Upper lobe of left lung (tissue), 6 donors: ENCODE measurements at places on chromosomes 11 and 22. TPM values are rescaled to one million over a fixed set of nuclear protein-coding genes. Genes with fewer than 3 reads are reported as not detected.

GRCh38 chr11:125626288-125626950, 1.5 kb downstream of the CHEK1 start:
- DNase-seq = peak; percentile 82

- no peak for DNase-seq
Observed at GRCh38 chr11:123457187-123457770, 27.2 kb downstream of the GRAMD1B start.

- peak; percentile 10 for DNase-seq
Observed at GRCh38 chr22:48779661-48780596, 1047.7 kb downstream of the BRD1 start.

- no peak for DNase-seq
Observed at GRCh38 chr11:130383344-130384211, 44.8 kb downstream of the ADAMTS8 start.

DNA sequence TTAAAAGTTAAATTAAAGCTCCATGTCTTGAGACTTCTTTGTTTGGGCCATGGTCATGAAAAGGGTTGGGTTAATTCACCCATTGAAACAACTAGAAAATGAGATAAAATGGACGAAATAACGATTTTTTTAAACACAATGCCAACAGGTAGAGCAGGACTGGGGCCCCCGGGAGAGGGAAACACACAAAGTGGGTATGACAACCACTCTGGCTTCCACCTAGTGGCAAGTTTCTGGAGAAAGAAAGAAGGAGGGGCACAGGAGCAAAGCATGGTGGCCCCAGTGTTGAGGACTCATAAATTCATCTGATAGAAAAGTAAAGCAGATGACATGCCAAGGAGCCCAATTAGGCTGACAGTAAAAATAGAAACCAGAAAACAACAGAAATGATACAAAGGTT, 68.4 kb downstream of the MYEOV start:
- no peak for DNase-seq

DNA sequence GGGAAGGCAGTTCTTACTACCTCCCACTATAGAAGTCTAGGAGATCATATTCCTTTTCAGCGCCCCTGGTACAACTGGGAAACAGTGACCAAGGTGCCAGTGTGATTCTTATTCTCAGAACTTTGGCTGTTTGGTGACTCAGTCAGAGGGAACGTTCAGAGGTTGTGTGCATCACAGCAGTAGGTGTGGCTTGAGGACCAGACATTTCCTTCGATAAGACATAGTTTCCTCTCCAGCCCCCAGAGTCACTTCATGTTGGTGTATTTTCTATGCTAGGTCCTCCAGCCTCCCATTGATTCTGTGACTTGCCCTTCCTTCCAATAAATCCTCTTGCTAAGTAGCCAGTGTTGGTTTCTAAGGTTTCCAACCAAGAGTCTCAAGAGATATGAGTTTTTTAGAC, 171.9 kb upstream of the MPPED2 start:
- DNase-seq = no peak

GRCh38 chr11:34432822-34433221, 5.9 kb upstream of the CAT start:
- no peak for DNase-seq

DNA sequence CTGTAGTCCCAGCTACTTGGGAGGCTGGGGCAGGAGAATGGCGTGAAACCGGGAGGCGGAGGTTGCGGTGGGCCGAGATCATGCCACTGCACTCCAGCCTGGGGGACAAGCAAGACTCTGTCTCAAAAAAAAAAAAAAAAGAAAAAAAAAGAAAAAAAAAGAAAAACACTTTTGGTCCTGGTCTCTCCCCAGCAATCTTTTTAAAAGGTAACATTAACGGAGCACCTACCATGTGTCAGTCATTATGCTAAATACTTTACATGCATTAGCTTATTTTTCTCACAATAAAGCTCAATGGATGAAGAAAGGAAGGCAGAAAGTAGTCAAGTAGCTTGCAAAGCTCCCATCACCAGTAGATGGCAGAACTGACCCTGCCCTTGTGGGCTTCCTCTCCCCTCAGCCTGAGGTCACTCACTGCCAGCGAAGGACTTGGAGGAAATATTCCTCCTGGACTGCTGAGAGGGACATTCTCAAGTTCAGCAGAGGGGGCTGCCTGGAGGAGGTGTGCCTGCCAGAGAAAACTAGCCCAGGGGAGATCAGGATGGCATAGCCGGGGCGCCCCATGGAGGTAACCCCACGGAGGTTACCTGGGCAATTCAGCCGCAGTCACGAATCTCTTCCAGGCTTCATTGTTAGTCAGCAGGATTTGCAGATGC, 15.5 kb downstream of the APOL3 start:
- no peak for DNase-seq

- DNase-seq = no peak
Observed at GRCh38 chr22:35444685-35445399, 44.9 kb downstream of the MCM5 start.

- DNase-seq = no peak
Observed at GRCh38 chr11:79594834-79595233, 154.0 kb upstream of the TENM4 start.

DNA sequence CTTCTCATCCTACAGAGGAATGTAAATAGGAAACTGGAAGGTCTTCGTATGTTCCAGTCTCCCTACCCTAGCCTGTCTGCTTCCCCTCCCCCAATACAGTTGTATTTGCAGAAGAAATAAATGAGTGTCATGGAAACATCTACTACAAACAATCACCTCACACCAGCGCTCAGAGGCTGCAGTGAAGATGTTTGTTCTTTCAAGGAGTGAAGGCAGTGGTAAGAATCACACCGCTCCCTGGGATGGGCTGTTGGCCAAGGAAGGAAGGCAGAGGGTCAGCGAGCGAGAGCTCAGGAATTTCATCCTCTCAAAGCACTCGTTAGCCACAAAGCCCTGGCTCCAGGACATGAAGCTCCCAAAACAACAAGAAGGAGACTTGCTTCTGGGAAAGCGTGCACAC, 1.1 kb upstream of the IGSF9B start:
- no peak for DNase-seq

DNA sequence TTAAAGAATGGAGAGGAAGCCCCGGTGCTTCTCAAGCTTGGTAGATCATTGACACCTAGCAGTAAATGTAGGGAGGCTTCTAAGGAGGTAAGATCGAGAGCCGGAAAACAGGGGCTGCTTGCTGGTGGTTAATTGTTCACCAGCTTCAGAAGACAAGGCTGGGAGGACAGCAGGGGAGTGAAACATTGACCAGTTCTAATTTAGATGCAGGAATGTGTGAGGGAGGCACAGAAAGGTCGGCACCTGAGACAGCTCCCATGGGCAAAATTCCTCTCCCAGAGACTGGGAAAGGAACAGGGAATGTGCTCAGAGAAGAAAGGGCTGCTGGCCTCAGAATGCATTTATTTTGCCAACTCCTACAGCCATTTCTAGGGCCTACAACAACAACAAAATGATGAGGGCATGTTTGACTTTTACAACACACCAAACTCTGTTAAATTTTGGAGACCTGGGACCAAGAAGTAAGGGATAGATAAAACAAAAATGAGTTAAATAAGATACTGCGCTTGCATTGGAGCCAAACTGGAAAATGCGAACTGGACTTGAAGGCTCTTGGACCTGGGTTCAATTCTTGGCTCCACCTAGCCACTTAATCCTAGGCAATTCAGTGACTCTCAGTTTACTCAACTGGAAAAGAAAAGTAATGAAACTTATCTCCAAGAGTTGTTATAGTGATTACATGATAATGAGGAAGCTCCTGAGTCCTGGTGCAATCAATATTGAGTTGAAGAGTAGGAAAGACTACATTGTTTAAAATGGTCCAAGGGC, 31.0 kb downstream of the FZD4 start:
- no peak for DNase-seq

- DNase-seq = no peak
Observed at GRCh38 chr11:128610721-128611617, 23.6 kb upstream of the ETS1 start.

- no peak for DNase-seq
Observed at GRCh38 chr11:35780951-35781860, 118.6 kb downstream of the TRIM44 start.

DNA sequence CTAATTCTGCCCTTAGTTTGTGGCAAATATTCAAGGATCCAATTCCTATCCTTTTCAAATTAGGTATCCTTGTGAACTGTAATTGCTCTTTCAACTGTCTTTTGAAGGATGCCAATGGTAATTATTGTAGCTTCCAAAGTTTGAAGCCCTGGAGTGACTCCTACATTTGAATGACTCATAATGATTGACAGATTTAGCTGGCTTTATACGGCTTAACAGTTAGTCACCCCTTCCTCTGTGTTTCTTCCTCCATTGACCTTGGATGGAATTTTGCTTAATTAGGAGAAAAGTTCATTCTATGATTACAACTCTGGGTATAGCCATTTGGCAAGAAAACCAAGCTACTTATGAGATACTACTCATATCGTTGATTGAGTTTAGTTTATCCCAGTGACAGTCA, 639.3 kb upstream of the KIRREL3 start:
- DNase-seq = no peak

DNA sequence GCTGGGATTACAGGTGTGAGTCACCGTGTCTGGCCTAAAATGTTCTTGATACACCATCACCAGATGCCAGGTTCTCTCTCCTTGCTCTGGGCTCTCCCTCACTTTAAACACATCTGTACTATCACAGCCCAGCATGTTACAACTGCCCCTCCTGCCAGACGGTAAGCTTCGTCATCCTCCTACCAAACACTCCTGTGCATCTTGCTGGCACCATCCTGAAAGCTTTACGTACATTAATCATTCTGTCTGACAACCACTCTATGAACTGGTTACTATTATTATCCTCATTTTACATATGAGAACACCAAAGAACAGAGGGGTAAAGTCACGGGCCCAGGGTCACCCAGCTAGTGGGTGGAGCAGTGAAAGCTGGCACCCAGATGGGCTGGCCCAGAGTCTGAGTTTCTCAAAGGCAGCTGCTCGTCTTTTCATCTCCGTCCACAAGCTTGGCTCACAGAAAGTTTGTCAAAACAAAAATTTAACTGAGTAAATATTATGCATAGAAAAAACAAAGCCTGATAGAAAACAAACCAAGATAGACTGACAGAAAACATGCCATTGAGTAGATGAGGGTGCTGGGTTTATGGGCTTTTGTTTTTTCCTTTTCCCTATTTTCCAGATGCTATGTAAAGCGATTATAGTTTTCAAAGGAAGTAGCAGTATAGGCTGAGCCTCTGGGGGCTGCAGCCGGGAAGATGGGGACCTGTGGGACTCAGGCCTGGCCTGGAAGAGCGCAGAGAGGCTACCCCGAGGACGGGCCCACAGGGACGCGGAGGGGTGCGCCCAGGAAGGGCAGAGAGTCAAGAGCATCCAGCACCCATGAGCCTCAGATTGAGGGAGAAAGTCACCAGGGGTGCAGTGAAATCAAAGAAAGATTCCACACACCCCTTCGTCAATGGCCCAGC, 9.5 kb downstream of the PLA2G6 start:
- DNase-seq = peak; percentile 56

- no peak for DNase-seq
Observed at GRCh38 chr22:24037851-24038765, 27.0 kb downstream of the CABIN1 start.

- DNase-seq = no peak
Observed at GRCh38 chr11:33828604-33829429, 54.5 kb upstream of the FBXO3 start.

GRCh38 chr22:47082505-47082904, 320.1 kb downstream of the TBC1D22A start:
- DNase-seq = no peak

- DNase-seq = no peak
Observed at GRCh38 chr11:45945397-45945999, 23.0 kb downstream of the LARGE2 start.

DNA sequence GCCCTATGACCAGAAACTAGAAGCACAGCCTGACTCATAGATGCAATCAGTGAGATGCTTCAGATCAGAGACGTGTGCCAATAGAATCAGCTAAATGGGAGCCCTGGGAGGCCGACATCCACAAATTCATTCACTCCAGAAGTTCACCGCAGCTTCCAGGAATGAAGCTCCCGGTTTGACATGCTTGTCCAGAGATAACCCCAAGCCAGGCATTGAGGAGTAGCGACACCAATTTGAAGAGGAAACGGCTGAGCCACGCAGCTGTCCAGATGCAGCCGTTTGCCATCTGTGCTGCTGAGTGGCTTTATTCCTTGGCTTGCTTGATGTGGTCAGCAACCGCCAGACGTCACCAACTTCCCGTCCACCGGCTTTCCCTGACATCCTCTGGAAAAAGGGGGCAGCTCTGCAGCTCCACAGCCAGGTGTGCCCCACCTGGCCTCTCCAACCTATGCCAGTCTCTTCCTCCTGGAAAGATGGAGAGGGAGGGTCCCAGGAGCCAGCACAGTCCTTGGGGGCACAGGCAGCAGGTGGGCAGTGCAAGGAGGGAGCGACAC, 123.9 kb upstream of the OPCML start:
- no peak for DNase-seq

DNA sequence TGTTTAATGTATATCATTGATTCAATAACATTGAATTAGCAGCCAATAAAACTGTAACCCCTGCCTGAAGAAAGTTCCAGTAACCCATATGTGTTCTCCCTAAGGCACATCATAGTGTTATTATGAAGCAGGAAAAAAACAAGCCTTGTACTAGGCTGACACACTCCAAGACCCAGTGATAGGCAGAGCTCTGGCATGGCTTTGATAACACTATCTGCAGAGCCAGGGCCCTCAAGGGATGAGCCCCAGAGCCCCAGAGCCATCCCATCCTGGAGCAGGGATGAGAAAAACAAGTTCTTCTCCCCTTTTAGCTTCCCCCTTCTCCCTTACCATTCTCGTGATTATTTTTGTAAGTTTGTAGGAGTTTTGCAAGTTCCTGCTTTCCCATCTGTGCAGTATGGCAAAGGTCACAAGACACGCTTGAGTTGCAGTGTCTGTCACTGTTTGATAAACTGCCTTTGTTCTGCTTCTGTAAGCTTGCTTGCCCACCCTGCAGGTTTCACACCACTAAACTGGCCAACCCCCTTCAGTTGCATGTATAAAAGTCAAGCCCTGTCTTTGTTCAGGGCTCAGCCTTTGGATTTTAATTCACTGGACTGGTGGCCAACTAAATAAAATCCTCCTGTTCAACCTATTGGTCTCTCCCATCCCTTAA, 22.3 kb upstream of the GUCY1A2 start:
- no peak for DNase-seq

- DNase-seq = no peak
Observed at GRCh38 chr11:119352857-119353260, 6.4 kb upstream of the MFRP start.

- no peak for DNase-seq
Observed at GRCh38 chr11:65431451-65432099, 9.0 kb downstream of the NEAT1 start.

GRCh38 chr22:47001288-47001687, 238.8 kb downstream of the TBC1D22A start:
- no peak for DNase-seq

The EXPH5 gene
- 18.9 TPM for total RNA-seq

The MISFA gene
- total RNA-seq = 2.1 TPM

The TMPRSS6 gene
- total RNA-seq = 0.47 TPM

The SCGB1D2 gene
- not detected for total RNA-seq

The EHBP1L1 gene
- total RNA-seq = 70.4 TPM

The BAIAP2L2 gene
- not detected for total RNA-seq

The OR8G1 gene
- total RNA-seq = not detected

The OR6Q1 gene
- not detected for total RNA-seq

The SRRD gene
- 25.9 TPM for total RNA-seq
